ENCODE measurements at places on chromosomes 1 and 21.

- no peak for DNase-seq
These were observed 205.0 kb downstream of the PDE4B start for GRCh38 chr1:65997693-65998092.

- no peak for DNase-seq
These were observed 134.3 kb upstream of the ATP1B1 start for GRCh38 chr1:168972225-168972624.

- DNase-seq: no peak
These were observed 13.3 kb upstream of the GNL2 start for GRCh38 chr1:37609002-37609401.

DNA sequence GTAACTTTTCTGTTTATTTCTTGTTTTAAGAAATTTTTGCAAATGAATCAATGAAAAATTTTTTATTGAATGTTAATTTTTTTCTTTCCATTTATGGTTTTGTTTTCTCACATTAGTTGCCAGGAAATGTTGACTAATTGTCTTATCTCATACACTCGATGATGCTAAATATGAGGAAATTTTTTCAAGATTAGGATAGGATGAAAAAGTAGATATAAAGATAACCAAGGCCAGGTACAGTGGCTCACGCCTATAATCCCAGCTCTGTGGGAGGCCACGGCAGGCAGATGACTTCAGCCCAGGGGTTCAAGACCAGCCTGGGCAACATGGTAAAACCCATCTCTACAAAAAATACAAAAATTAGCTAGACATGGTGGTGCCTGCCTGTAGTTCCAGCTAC, 12.6 kb downstream of the LAX1 start:
- DNase-seq: no peak

GRCh38 chr1:53594391-53595180, 135.4 kb downstream of the DMRTB1 start:
- DNase-seq: no peak

- no peak for DNase-seq
These were observed 1.7 kb upstream of the PBX1 start for GRCh38 chr1:164557270-164557669.

DNA sequence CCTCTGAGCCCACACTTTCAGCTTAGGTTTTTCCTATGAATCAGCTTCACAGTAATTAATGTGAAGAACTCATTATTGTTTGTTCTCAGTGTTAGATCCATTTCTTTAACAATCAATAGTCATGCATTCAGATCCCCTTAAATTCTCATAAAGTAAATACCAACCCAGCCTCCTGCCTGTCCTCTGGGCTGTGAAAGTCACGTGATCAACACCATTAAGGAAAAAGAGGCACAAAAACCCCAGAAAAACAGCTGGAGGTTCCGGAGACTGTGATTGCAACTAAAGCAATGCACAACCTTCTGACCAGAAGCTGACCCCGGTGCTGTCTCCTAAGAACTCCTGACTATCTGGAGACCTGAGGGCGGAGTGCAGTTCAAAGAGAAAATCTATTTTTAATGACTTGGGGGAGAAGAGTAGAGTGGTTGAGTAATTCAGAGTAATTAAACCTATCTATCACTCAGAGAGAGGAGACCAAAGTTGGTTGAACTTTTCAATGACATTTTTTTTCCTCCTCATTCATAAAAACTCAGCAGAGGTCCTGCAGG, 132.5 kb downstream of the PLXNA2 start:
- DNase-seq: no peak

DNA sequence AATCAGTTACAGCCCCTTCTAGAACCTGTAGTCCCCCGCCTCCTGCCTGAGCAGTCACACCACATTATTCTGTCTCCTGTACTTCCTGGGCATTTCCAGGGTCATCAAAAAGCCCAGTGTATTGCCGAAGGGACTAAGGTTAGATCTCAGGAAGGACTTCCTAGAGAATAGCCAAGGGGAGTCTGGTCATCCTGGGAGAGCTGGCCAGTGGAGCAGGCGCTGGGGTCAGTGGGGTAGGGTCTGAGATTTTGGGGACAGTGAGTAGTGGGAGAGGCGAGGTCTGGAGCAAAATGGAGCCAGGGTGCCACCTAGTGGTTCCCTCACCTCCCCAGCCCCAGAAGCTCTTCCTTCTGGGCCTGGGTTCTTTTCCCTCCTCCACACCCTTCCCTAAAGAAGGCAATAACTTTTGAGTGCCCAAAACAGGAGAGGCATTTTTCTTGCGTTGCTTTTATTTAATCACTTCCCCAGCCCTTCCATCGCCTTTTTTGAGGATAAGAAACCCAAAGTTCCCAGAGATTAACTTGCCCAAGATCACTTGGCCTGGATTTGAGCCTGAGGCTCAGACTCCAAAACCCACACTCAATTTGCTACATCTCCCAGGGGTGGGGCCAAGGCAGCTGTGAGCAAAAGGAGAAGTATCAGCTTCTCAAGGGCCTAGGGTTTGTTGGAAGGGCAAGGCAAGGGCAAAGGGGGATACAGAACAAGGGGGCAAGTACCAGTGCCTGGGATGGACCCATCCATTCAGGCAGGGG, 7.3 kb upstream of the PMVK start:
- DNase-seq: peak; percentile 21

GRCh38 chr1:81230983-81231728, 569.6 kb upstream of the ADGRL2 start:
- no peak for DNase-seq

- DNase-seq: no peak
These were observed 106.5 kb upstream of the COL24A1 start for GRCh38 chr1:86263101-86263500.

DNA sequence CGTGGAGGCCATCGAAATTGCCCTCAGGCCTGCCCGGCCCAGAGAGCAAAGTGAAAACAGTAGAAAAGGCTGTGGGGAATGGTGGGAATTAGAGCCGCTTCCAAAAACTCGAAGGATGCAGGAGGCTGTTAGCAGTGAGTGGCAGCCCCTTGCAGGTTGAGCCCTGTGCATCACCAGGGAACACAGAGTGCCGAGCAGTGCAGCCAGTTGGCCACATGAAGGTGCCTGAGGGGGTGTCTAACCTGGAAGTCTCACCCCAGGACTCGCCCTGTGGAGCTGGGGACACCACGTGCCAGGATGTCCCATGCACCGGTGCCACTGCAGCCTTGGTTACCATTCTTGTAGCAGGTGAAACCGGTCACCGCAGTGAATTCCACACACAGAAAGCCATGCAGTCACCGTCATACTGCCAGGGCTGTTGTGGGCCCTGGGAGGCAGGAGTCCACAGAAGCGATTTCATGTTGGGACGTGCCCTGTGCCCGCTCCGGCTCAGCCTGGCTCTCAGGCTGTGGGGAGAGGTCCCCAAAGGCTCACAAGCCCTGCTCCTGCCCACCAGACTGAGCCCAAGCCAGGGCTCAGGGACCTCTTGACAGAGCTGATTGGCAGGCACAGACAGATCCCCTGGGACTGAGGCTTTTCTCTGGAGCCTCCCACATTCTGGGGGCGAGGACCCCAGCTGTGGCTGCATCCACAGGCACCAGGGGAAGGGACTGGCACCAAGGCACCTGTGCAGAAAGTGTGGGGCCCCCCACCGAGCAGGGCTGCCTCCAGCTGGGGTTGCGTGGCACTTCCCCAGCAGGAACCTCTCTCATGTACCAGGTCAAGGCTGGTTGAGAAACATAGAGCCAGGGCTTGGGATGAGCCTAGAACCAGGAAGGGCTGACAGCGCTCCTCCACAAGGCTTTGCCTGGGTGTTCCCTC, 16.7 kb upstream of the ACTRT2 start:
- no peak for DNase-seq

DNA sequence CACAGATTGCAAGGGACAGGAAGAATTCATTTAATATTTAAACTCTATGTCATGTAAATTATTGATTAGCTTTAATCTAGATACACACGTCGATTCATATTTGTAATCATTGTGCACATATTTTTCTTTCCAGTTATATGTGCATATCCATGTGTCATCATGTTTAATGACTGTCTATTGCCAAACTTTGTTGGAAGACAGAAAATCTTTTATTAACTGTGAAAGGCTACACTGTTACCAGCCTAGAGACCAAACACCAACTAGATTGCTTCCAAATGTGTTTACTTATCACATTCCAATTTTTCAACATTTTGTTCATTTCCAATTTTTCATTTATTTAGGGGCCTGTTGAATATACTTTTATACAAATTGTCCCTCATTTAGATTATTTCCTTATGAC, 43.2 kb upstream of the CACHD1 start:
- DNase-seq: no peak

DNA sequence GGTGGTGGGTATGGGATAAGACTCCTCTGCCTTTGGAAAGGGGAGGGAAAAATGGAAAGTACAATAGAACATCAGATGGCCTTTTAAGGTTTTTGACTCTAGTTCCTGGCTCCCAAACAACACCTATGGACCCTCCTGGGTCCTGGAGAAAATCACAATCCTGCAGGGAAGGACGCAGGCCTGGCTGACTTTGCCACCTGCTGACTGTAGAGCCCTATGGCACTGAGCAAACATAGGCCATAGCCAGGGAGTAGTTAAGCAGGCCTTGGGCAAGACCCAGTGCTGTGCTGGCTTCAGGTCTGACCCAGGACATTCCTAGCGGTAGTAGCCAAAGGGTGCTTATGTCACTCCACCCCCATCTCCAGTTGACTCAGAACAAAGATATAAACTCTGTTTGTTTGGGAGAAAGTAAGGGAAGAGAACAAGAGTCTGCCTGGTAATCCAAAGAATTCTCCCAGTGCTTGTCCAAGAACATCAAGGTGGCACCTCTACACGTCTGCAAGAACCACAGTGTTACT, 149.0 kb downstream of the SLC44A5 start:
- DNase-seq: no peak

- no peak for DNase-seq
These were observed 19.1 kb upstream of the CGN start for GRCh38 chr1:151492120-151492519.

- DNase-seq: no peak
These were observed 478.5 kb downstream of the ADGRL2 start for GRCh38 chr1:82279241-82279640.

- DNase-seq: no peak
These were observed 108.0 kb upstream of the ADAR start for GRCh38 chr1:154716011-154716410.
